ENCODE measurements at places on chromosomes 7 and 10.

DNA sequence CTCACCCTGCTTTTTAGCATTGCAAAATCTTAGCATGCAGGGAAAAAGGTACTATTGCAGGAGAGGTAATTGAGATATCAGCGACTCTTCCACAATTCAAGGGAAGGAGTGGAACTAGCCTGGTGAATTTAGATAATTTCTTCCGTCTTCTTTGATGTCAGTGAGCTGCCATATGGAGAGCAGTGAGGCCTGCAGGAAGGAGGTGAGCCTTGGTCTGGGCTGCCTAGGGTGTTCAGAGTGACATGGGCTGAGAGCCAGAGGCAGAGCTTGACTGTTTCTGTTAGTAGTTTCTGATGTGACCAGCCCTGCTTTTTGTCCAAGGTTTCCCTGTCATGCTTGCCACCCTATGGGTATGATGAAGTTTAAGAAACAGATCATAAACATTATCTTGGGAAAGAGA, 28.6 kb downstream of the KAT6B start:
- H3K4me1 ChIP-seq: peaks cover 43% of the 10 kb centered on the region
- peak overlapping the region; percentile 92 for H3K27ac ChIP-seq
- DNase-seq: no peak
- peak overlapping the region; percentile 4 for H3K4me3 ChIP-seq

- no peak overlapping the region for H3K27ac ChIP-seq
- no peak overlapping the region for H3K4me3 ChIP-seq
- no peaks in the 10 kb centered on the region for H3K27me3 ChIP-seq
- peaks cover 4% of the 10 kb centered on the region for H3K4me1 ChIP-seq
Measured at GRCh38 chr10:2246747-2247146, 509.4 kb upstream of the ADARB2 start.

GRCh38 chr7:92496876-92497275, 19.1 kb upstream of the ERVW-1 start:
- no peaks in the 10 kb centered on the region for H3K4me1 ChIP-seq
- H3K27ac ChIP-seq: no peak overlapping the region
- H3K4me3 ChIP-seq: no peak overlapping the region
- peaks cover 33% of the 10 kb centered on the region for H3K36me3 ChIP-seq

- no peaks in the 10 kb centered on the region for H3K27me3 ChIP-seq
- no peak overlapping the region for H3K4me3 ChIP-seq
- H3K36me3 ChIP-seq: no peaks in the 10 kb centered on the region
- H3K4me1 ChIP-seq: peaks cover 12% of the 10 kb centered on the region
- no peak for DNase-seq
- no peak overlapping the region for H3K27ac ChIP-seq
Measured at GRCh38 chr10:57948796-57949195, 318.9 kb downstream of the IPMK start.

DNA sequence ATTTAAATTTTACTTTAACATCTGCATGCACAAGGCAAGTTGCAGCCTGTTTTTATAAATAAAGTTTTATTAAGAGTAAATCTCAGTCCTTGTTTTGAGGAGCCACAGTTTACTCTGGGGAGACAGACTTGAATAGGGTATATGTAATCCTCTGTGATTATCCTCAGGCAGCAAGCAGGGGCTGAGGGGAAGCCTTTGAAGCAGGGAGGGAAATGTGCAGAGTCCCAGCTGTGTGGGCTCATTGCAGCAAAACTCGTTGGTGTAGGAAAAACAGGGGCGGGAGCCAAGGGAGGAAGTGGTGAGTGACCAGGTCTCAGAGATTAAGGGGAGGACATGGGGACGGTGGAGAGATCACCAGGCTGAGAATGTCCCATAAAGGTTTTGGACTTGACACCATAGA, 34.3 kb upstream of the SMC3 start:
- no peak overlapping the region for H3K4me3 ChIP-seq
- H3K4me1 ChIP-seq: peaks cover 2% of the 10 kb centered on the region
- H3K27ac ChIP-seq: no peak overlapping the region
- H3K27me3 ChIP-seq: peaks cover 24% of the 10 kb centered on the region

DNA sequence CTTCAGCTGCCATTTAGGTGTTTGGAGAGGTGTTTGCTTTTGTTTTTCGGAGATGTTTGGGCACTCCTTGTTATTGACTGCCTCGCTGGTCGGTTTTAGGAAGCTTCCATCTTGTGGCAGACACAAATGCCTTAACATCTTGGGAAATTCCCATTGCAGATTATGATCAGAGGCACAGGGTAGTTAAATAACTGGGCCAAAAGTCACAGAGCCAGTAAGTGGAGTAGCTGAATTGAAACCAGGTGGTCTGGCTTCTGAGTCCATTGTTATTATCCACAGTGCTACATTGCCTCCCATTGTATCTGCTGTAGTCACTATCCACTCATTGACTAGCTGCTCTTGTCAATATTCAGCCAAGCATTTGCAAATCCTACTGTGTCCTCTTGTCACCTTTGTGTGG, 138.2 kb upstream of the PLPP4 start:
- no peaks in the 10 kb centered on the region for H3K4me1 ChIP-seq
- H3K27me3 ChIP-seq: peaks cover 52% of the 10 kb centered on the region
- no peak overlapping the region for H3K27ac ChIP-seq
- no peak for DNase-seq
- H3K36me3 ChIP-seq: no peaks in the 10 kb centered on the region

DNA sequence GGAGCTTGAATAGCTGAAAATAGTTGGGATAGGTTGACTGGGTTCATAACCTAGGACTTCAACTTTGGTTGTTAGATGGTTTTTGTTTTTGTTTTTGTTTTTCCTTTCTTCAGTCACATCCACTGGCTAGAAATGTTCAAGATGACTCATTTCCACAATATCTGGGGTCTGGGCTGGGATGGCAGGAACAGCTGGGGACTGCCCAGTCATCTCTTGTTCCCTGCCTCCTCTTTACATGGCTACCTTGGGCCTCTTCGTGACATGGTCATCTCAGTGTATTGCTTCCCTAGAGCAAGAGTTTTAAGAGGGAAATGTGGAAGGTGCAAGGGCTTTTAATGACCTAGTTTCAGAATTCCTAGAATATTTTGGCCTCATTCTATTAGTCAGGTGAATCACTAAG, 915.8 kb downstream of the XPNPEP1 start:
- H3K27me3 ChIP-seq: no peaks in the 10 kb centered on the region
- no peaks in the 10 kb centered on the region for H3K36me3 ChIP-seq
- no peaks in the 10 kb centered on the region for H3K4me1 ChIP-seq
- H3K27ac ChIP-seq: no peak overlapping the region

DNA sequence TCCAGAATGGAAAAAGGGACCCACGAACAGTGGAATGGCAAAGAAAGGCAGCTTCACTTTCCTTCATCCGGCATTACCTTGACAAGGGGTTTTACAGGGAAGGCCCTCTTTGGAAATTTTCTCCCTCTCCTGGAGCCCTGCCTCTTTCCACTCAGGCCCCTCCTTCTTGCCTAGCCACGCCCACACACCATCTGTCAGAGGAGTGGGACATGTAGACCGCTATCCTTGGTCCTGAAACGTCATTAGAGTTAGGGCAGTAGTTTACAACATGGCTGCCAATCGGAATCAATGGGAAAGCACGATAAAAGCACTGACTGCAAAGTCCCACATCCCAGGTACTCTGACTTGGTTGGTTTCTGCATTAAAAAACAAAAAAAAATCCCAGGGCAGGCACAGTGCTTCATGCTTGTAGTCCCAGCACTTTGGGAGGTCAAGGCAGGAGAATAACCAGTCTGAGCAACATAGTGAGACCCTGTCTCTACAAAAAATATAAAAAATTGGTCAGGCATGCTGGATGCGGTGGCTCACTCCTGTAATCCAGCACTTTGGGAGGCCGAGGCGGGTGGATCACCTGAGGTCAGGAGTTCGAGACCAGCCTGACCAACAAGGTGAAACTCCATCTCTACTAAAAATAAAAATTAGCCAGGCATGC, 96.4 kb downstream of the MARCHF5 start:
- no peaks in the 10 kb centered on the region for H3K27me3 ChIP-seq
- H3K36me3 ChIP-seq: no peaks in the 10 kb centered on the region
- peak; percentile 55 for DNase-seq

DNA sequence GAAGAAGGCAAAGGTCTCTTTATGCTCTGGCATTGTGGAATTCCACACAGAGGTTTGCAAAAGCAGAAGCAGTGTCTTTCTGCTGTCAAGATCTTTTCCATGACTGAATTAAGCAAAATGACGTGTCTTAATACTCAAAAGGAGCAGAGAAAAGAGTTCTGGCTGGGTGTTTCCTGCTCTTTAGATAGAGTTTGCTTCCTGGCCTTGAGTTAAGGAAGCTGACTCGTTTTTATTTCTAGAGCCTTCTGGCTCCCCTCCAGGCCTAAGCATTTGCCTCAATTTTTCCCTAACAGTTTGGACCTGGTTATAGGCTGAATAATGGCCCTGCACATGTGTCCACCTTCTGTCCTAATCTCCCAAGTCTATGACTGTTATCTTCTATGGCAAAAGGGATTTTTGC, 21.6 kb downstream of the TAS2R41 start:
- no peaks in the 10 kb centered on the region for H3K36me3 ChIP-seq
- DNase-seq: no peak
- peak overlapping the region; percentile 4 for H3K27ac ChIP-seq
- H3K4me3 ChIP-seq: no peak overlapping the region
- H3K4me1 ChIP-seq: peaks cover 7% of the 10 kb centered on the region

DNA sequence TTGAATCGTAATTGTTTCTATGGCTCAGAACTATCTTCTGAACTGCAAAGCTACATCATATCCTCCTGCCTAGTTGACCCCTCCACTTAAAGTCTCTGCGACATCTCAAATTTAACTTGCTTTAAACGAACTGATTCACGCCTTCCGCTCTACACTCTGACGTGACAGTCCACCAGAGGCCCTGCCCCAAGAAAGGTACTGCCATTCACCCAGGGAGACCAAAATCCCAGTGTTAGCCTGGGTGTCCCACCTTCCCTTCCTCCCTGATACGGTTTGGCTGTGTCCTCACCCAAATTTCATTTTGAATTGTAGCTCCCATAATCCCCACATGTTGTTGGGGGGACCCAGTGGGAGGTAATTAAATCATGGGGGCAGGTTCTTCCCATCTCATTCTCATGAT, 90.8 kb downstream of the CPXM2 start:
- H3K27ac ChIP-seq: no peak overlapping the region
- no peak for DNase-seq
- H3K4me1 ChIP-seq: peaks cover 5% of the 10 kb centered on the region
- no peaks in the 10 kb centered on the region for H3K36me3 ChIP-seq
- peaks cover 10% of the 10 kb centered on the region for H3K27me3 ChIP-seq

DNA sequence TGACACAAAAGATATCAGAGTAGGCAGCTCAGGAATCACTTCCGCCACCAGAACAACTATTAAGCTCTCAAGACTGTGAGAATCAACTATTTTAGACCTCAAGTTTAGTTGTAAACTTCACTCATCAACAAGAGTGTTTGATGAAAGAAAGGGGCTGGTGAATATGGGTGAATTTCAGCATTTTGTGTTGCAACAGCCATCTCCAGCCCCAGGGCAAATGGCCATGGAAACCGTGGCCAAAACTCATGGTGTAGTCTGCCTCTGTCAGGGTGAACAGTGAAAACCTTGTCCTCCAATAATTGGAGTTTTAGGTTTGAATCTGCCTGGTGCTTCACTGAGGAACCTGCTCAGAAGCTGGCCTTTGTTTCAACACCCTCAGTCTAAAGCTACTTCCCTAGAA, 60.0 kb downstream of the POLR1F start:
- no peak for DNase-seq
- no peak overlapping the region for H3K27ac ChIP-seq
- H3K27me3 ChIP-seq: peaks cover 1% of the 10 kb centered on the region
- no peaks in the 10 kb centered on the region for H3K4me1 ChIP-seq
- peaks cover 7% of the 10 kb centered on the region for H3K36me3 ChIP-seq

GRCh38 chr10:79386637-79387465, 39.6 kb downstream of the PPIF start:
- no peak overlapping the region for H3K4me3 ChIP-seq
- peak; percentile 37 for DNase-seq
- H3K36me3 ChIP-seq: no peaks in the 10 kb centered on the region
- no peaks in the 10 kb centered on the region for H3K27me3 ChIP-seq
- H3K27ac ChIP-seq: no peak overlapping the region

DNA sequence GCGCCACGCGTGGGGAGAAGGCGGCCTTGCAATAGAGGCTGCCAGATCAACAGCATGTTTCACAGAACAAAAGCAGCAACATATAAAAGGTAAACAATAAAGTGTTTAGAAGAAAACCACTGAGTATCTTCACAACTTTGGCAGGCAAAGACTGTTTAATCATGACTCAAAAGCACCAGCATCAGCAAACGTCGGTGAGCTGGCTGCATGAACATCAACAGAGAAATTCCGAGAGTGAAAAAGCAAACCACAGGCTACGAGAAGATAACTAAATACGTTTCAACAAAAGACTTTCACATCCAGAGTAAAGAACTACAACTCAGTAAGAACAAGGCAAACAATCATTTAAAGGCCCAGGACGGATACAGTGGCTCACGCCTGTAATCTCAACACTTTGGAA, 172.0 kb downstream of the MAD1L1 start:
- peaks cover 18% of the 10 kb centered on the region for H3K4me1 ChIP-seq
- H3K36me3 ChIP-seq: peaks cover 21% of the 10 kb centered on the region
- H3K4me3 ChIP-seq: no peak overlapping the region
- DNase-seq: no peak

GRCh38 chr7:23287612-23288011, 11.5 kb upstream of the MALSU1 start:
- no peak overlapping the region for H3K4me3 ChIP-seq
- H3K27ac ChIP-seq: no peak overlapping the region
- H3K4me1 ChIP-seq: peaks cover 3% of the 10 kb centered on the region
- H3K27me3 ChIP-seq: no peaks in the 10 kb centered on the region

DNA sequence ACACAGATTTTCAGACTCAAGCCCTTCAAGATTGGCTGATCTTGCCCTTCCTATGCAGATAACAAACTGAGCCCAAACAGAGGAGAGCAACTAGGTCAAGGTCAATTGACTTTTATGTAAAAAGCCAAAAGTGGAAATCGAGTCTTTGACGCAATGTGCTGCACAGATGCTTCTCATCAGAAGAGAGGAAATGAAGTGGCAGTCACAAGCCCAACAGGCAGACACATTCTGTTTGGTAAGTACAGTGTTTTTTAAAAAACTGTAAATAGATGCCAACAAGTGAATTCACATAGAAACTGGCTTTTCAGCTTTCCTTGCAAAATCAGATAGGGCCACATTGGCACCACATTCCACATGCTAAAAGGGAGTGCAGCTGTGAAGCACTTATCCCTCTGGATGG, 606.6 kb downstream of the KCNMA1 start:
- no peaks in the 10 kb centered on the region for H3K36me3 ChIP-seq
- DNase-seq: no peak
- no peak overlapping the region for H3K4me3 ChIP-seq
- no peaks in the 10 kb centered on the region for H3K27me3 ChIP-seq
- peaks cover 3% of the 10 kb centered on the region for H3K4me1 ChIP-seq

DNA sequence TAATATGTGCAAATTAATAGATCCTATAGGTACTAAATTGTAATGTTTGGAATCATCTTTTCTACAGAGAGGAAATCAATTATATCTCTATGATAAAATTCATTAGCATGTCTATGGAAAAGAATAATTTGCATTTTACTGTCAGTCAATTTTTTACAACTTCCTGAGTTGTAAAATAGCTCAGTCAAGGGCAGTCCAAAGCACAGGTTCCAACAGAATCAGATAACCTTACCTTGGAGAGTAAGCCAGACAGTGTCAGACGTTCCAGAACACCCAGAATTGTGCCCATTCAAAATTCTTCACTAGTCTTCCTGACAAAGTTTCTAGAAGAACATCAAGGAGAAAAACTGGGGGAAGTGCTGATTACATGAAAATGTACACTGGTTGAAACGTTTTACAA, 31.1 kb upstream of the IMMP2L start:
- no peak overlapping the region for H3K4me3 ChIP-seq
- H3K27ac ChIP-seq: no peak overlapping the region
- no peaks in the 10 kb centered on the region for H3K4me1 ChIP-seq
- H3K27me3 ChIP-seq: no peaks in the 10 kb centered on the region

Data from mesothelial cell of epicardium (in vitro differentiated cells).